Stimulated activated CD8-positive, alpha-beta memory T cell treated with anti-CD3 and anti-CD28 coated beads, Interleukin-4, amount 100 ng/mL, for 4 hours (primary cell): ENCODE measurements at places on chromosomes 6 and 20.

DNA sequence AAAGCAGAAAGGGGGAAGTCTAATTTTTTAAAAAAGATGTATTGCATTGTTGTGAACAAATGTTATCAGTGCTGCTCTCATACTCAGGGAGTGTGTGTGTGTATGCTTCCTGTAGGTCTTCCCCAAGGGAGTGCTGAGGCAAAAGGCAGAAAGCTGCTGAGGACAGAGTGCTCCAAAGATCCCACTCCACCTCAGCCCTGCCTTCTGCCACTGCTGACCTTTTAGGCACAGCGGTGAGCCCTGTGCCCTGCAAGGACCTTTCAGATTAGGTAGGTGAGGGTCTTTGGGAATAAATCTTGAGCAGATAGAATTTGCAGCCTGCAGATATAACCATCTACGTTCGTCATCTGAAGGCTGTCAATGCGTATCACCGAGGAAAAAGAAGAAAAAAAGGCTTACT, 756.4 kb upstream of the MMS22L start:
- DNase-seq: no peak

DNA sequence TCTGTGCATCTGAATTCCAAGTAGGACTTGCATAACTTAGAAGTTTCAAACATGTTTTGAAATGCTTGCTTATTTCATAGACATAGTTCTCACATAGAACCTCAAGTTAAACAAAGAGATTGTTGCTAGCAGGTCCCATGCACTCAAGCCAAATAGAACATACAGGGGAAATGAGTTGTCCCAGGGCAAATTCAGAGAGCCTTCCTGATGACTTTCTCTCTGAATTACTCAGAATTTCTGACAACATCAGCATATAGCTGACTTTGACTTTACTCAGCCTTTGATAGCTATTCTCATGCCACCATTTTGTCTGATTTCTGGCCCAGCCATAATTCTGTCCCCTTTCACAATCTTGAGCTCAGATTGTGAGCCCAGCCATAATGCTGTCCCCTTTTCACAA, 333.2 kb upstream of the PLCB4 start:
- no peak for DNase-seq

DNA sequence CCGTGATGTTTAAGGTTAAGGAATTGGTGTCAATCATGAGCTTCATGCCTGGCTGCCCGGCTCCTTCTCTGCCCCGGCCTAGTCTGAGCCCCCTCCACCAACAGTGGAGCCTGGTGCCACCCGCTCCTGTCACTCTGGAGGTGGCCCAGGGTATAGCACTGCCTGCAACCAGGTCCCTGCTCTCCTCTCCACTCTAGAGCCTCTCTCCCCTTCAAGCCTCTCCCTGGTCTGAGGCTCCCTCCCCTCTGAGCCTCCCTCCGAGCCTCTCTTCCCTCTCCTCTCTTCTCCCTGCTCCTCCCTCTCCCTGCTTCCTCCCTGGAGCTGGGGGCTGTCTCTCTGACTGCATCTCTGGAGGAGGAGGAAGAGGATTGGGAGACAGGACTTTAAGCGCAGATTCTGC, 31.3 kb upstream of the MRGBP start:
- DNase-seq: no peak

GRCh38 chr20:9417665-9418064, 96.7 kb upstream of the LAMP5 start:
- DNase-seq: no peak

- no peak for DNase-seq
These were observed 308.9 kb upstream of the JAG1 start for GRCh38 chr20:10982692-10983091.

DNA sequence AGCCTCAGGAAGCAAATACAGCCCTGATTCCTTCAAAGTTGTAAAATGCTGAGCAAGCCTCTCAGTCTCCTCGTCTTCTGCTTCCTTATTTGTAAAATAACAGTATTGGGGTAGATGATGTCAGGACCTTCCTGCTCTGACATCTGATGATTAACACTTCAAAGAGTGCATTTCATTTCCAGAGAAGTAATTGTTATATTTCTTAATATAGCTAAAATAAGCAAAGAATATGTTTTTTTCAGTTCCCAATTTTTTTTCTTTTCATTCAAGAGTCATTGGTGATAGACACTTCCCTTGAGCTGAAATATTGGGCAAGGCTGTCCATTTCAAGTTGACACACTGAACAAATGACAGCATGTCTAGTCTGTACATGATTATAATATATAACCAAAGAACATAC, 53.4 kb downstream of the SLX4IP start:
- no peak for DNase-seq

DNA sequence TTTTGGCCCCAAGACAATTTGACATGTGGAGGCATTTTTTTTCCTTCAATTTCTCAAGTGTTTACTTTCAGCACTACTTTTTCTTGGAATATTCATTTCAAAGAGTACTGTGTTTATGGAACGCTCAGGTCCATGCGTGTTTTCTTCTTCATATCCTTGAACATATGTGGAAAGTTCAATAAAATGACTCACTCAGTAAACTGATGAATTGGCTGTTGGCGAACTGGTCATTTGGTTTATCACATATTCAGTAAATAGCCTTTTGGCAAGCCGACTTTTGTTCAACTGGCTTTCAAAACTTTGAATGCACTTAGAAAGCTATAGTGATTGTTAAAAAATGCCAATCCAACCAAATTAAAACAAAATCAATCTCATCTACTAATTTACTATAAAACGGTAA, 964.6 kb upstream of the SLC35B3 start:
- no peak for DNase-seq

DNA sequence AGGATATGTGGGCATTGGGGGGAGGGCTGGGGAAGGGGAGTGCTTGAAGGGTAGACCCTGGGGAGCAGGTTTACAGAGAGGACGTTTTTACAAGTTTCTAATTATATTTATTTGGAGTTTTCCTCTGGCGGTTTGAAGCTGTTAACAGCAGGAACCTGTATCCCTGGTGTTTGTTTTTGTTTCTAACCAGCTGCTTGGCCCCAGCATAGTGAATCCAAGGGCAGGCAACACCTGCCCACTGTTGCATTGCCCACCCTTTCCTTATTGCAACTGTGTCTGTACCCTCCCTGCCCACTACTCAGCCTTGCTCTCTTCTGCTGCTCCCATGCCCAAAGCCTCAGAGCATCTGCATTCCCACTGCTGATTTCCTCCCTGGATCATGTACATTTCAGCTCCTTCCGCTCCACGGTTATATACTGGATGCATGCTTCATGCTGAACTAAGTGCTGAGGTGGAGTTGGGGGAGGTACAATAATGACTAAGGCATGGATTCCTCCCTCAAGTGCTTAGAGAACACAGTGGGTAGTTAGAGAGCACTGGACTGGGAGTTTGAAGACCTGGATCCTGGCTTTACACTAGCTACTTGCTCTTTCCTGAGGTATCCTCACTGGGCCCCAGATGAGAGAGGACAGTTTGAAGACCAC, 6.0 kb downstream of the SCUBE3 start:
- no peak for DNase-seq

GRCh38 chr6:119234457-119234856, 115.1 kb downstream of the MAN1A1 start:
- no peak for DNase-seq

GRCh38 chr6:144266091-144266649, 19.0 kb upstream of the UTRN start:
- DNase-seq: no peak

DNA sequence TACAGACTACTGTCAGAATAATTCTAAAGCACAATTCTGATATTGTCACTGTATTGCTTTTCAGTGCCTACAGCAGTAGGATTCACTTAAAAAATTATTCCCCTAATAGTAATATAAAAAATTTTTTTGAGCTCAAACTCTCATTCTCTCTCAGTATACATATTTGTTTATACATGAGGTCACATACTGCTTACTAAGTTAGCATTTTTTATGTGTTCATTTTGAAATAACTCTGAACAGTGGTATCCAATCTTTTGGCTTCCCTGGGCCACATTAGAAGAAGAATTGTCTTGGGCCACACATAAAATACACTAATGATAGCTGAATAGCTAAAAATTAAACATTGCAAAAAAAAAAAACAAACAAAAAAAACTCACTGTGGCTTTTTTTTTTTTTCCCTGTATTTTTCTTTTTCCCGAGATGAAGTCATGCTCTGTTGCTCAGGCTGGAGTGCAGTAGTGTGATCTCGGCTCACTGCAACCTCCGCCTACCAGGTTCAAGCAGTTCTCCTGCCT, 38.6 kb downstream of the ASXL1 start:
- no peak for DNase-seq

- no peak for DNase-seq
These were observed 27.7 kb upstream of the FBXL4 start for GRCh38 chr6:98975421-98975820.

DNA sequence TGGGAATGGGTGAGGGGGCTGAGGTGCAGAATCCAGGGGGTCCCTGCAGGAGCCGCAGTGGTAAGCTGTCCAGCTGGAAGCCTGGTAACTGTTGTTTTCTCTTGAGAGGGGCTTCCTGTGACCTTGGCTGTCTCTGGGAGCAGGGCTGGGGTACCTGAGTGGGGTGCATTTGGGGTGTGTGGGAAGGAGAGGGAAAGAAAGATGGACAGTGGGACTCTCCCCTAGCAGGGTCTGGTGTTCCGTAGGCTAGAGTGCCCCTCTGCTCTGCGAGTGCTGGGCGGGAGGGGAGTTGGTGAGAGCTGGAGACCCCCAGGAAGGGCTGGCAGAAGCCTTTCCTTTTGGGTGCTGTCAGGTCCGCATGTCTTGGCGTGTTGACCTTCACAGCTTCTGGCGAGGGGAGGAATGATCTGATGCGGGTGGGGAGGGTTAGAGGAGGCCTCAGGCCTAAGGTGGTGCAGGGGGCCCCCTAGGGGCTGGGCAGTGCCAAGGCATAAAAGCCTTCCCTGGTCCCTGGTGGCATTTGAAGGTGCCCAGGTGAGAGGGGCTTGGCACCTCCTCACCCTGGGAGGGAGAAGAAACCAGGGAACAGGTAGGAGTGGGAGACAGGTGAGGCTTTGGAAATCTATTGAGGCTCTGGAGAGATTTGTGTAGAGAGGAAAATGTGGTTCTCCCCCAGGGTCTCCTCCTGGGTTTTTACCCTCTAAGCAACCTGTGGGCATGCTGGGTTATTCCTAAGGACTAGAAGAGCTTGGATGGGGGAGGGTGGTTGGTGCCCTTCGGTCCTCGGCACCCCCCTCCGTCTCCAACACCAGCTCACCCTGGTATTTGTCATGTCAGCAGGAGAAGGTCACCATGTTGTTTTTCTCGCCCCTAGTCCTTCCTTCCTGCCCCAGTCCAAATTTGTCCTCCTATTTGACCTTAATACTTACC, 3.3 kb downstream of the VEGFA start:
- DNase-seq: no peak

DNA sequence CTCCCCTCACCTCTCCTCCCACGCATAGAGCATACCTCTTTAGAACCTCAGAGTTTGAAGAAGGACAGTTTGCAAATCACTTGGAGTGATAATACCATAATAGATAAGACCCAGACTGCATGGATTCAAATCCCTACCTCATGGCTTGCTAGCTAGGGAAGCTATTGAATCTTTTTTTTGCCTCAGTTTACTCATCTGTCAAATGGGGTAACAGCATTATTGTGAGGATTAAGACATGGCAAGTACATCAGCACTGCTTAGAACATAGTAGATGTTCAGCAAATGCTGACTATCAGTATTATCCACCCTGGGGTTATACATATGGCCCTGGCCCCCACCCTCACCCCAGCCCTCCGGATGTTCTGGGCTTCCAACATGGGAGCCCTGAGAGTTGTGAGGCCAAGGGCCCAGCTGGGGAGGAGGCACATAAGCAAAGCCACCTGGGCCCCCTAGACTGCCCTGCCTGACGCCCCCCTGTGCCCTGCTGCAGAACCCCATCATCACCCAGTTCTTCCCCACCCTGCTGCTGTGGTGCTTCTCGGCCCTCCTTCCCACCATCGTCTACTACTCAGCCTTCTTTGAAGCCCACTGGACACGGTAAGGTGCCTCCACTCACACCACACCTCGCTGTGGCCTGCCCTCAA, 9.1 kb upstream of the CAPN11 start:
- no peak for DNase-seq

DNA sequence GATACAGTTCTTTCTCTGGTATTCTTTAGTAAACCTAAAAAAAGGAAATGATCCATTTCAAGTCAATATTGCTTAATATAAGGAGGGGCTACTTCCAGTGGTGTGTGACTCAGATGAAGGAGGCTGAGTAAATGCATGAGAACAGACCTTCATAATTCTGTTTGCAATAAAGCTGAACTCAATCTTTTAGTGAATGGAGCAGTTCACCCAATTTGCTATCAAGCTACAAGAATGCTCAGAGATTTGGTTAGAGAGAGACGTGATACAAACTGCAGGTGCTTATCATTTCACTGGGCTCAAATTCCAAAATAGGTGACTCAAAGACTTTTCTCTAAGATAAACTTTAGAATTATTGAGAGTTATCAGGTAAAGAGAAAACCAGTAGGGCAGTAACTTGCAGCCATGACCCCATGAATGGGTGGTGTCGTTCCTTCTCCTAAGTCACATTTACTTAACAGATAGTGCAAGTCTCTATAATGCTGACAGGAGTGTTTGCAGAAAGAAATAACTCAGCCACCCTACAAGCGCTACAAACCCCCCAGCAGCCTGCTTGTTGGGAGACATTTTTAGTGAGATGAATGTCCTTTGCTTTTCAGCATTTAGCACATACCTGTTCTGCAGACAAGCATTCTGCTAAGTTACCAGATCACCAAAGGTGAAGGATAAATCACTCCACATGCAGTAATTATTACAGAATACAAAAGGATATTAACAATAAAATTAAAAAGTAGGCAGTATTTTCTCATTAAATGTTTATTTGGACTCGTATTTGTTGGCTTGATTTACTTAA, 16.4 kb upstream of the BLOC1S5 start:
- no peak for DNase-seq

- no peak for DNase-seq
These were observed 31.1 kb upstream of the STXBP5 start for GRCh38 chr6:147173140-147173539.

DNA sequence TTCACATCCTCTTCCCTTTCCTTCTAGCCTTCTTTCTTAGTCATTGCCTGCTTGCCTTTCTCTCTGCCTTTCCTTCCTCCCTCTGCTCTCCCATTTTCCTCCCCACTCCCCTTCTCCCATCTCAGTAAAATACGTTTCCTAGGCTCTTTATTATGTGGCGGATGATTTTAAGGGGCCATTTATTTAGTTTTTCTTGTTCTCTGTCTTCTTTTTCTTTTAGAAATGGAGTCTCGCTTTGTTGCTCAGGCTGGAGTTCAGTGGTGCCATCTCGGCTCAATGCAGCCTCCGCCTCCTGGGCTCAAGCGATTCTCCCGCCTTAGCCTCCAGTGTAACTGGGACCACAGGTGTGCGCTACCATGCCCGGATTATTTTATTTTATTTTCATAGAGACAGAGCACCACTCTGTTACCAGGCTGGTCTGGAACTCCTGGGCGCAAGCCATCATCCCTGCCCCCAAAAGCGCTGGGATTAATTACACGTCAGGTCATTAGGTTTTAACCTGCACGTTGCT, 1.5 kb downstream of the MTHFD1L start:
- no peak for DNase-seq

DNA sequence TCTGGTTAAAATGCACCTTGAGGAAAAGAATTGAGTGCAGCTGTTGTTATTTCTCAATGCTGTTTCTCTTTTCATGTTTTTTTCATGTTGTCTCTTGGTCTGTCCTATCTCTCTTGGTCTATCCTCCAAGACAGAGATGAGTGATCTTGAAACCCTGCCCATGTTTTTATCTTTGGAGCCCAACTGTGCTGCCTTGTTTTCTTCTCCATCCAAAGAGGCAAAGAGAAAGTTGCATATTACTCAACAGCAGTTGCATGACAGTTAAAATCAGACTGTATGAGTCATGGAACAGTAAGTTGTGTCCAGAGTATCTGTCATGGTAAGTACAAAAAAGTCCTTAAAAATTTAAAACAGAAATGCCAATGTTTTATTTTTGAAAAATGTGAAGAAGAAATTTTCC, 26.2 kb downstream of the BCAS1 start:
- no peak for DNase-seq
